Right ventricle myocardium inferior (tissue), 1 donor: ENCODE measurements at places on chromosomes 2 and 18. TPM values are rescaled to one million over a fixed set of nuclear protein-coding genes. Genes with fewer than 3 reads are reported as not detected.

Gene CDKL4
- 0.22 TPM for total RNA-seq

Gene CLEC4F
- total RNA-seq: 0.22 TPM

Gene SLC14A1
- 24.9 TPM for total RNA-seq

Gene GPR45
- total RNA-seq: not detected

Gene MYOM1
- 611 TPM for total RNA-seq

Gene MARCHF4
- 0.08 TPM for total RNA-seq

Gene FAM237A
- total RNA-seq: 1.2 TPM

Gene CUL3
- 74.5 TPM for total RNA-seq

Gene RSAD2
- 3.3 TPM for total RNA-seq

Gene LRRC30
- total RNA-seq: not detected

Gene MDH1B
- total RNA-seq: 0.68 TPM

Gene ANKRD39
- 17.4 TPM for total RNA-seq

Gene ABHD3
- 5.4 TPM for total RNA-seq

Gene C2orf92
- 1.1 TPM for total RNA-seq

Gene AKAIN1
- not detected for total RNA-seq

Gene CRIM1
- 21.7 TPM for total RNA-seq

Gene NAT8
- total RNA-seq: not detected

Gene GAD1
- total RNA-seq: not detected

Gene CCDC85A
- total RNA-seq: 5.3 TPM

Gene VSNL1
- 10.4 TPM for total RNA-seq

Gene XDH
- total RNA-seq: not detected
